Adrenal gland (tissue), 19 donors: ENCODE measurements at places on chromosomes 12 and 14. TPM values are rescaled to one million over a fixed set of nuclear protein-coding genes. Genes with fewer than 3 reads are reported as not detected.

DNA sequence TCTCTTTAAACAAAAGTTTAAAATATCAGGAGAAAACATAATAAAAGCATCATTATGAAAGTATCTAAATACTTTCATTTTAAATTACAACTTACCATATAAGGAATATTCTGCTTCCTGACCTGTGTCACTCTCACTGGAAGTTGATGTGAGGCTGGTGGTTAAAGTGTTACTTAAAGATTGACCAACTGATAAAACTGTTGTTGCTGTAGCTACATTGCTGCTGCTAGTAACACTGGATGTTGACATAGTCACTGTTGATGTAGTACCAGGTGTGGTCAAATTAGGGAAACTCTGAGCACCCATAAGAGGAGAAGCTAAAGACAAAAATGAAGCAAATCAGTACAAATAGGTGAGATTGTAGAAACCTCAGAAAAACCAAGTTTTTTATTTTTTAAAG is 79.9 kb downstream of the HECTD1 start:
- no peak for DNase-seq

DNA sequence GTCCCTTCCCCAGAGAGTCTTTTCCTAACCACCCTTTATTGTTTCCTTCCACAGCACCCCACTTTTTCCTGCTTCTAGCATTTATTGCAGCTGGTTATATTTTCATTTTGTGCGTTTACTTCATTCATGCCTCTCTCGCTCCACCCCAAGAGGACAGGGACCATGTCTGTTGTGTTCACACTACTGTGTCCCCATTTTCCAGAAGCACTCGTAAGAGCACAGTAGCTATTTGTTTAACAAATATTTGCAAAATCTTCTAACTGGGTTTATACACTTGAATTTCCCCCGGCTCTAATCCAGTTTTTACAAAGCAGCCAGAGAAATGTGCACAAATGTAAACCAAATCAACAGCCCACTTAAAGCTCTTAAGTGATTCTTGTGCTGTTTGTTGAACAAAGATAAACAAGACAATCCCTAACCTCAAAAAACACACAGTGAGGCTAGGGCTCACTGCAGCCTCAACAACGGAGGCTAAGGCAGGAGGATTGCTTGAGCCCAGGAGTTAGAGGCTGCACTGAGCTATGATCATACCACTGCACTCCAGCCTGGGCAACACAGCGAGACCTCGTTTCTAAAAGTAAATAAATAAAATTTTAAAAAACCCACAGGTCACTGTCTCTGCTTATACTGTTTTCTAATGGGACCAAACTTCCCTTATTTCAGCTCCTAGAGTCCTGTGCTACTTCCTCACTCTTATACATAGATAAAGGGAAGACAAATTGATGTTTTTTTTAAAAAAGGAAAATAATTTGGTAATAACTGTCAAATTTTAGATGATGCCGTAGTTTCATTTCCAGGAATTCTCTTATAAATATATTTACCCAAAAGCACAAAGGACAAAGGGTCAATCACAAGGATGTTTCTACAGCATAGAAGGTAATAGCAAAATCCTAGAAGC is 6.6 kb upstream of the ABCD4 start:
- DNase-seq: no peak

DNA sequence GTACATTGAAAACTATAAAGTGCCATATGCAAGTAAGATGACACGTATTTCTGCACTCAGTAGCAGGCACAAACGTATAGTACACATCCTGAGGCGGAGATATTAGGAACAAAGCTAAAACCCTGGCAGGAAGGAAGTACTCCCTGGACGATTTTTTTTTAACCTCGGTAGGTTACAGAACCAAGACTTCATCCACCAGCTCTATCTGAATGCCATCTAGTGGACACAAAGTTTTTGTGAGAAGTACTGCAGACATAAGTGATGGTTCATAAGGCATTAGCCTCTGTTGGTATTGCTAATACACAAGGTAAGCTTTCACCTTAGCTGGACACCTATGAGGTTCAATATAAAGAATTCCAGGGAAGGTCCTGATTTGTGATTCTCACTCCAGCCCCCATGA is 83.0 kb upstream of the CCDC196 start:
- DNase-seq: no peak

BIN2 gene
- total RNA-seq: 4.2 TPM

CCDC177 gene
- not detected for total RNA-seq

DNA sequence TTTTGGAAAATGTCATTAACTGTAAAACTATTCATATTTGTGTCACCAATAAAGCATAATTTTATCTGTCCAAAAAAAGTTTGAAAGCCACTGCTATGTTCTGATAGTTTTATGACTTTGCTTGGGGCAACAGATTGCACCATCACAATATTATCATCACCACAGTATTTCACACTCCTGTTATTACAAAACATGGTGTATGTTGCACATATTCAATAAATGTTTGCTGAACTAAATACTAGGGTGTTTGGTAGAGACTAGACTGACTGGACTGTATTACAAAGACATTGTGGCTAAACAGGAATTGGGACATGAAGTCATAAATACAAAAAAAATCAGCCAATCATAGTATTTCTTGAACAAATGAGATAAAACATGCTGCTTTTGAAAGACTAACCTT is 55.1 kb downstream of the PAWR start:
- no peak for DNase-seq

DNA sequence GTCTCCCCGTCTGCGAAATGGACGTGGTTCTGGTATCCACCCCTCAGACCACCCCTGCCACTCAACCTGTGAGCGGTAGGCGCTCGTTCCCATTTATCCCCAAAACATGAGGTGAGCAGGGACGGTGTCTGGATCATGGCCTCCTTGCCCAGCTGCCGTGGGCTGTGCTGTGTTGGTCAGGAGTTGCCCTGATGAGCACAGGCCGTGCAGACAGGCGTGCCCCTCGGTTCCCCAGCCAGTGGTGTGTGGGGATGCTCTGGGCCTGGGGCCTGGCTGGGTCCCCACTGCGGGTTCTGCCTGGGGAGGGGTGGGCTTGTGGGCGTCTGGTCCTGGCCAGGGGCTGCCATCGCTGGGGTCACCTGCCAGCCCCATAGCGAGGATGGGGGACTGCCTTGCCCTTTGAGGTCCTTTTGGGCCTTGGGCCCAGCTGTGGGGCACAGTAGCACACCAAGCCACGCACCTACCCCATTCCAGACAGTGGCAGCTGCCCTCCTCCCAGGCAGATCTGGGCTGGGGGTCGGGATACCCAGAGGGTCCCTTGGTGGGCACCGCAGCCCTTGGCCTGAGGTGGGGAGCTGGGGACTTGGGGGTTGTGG is 11.3 kb upstream of the PUS1 start:
- DNase-seq: no peak

OR6C2 gene
- not detected for total RNA-seq

- DNase-seq: no peak
Observed at GRCh38 chr12:63450334-63450733, 218.0 kb downstream of the DPY19L2 start.

GRCh38 chr12:90965204-90965603 is 10.2 kb upstream of the CCER1 start:
- DNase-seq: no peak

SLC8A3 gene
- total RNA-seq: not detected
